Effector CD8-positive, alpha-beta T cell (primary cell): ENCODE measurements at places on chromosomes 1 and 21.

GRCh38 chr21:30117631-30118030, 49.0 kb downstream of the CLDN17 start:
- no peak for DNase-seq

- DNase-seq: no peak
These were observed 56.4 kb downstream of the PCBP3 start for GRCh38 chr21:45699966-45700365.

DNA sequence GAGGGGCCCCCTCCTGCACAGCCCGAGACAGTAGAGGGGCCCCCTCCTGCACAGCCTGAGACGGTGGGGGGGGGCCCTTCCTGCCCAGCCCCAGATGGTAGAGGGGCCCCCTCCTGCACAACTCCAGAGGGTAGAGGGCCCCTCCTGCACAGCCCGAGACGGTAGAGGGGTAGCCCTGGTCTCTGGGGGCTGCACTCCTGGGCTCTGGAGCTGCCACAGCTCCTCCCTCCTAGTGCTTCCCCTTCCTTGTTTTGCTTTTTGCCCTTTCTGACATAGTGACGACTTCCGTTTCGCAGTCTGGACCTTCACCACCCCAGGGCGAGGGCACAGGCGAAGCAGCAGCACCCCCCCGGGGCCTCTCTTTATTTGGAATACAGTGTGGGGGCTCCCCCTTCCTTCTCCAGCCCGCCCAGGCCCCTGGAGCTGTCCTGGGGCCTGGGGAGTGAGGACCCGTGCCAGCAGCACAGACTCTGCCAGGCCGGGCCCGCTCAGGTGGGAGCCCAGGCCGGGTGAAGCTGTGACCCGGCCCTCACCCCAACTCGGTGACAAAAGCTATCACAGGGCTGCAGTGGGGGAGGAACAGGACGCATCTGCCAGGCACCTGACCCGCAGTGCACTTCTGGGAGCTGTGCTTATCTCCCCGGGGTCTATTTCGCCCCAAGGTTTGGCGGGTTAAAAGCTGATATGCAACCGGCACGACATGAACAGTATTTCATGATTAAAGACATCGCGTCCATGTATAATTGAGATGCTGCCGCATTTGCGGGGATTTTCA, 1.1 kb upstream of the PRXL2B start:
- peak; percentile 60 for DNase-seq

DNA sequence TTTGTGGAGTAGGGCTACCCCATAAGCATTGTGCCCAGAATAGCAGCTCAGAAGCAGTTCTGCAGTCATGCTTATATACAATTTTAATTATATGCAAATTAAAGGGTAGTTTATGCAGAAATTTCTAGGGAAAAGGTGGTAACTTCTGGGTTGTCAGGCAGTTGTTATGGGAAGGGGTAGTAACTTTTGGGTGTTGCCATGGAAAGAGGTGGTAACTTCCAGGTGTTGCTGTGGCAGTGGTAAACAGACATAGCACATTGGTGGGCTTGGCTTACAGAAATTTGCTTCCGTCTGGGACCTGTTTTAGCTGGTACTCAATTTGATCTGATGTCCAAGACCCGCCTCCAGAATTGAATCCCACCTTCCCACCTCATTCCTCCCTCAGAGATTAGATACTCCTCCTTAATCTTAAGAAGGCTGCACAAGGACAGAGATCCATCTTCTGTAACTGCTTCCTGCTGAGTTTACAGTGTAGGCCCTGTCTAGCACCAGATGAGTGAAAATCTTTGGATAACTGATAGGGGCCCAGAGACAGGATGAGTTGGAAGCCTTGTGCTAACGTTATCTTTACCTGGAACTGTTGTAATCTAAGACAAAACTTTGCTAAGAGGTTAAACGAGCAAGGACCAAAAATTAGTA, 26.7 kb downstream of the SUCO start:
- DNase-seq: no peak

DNA sequence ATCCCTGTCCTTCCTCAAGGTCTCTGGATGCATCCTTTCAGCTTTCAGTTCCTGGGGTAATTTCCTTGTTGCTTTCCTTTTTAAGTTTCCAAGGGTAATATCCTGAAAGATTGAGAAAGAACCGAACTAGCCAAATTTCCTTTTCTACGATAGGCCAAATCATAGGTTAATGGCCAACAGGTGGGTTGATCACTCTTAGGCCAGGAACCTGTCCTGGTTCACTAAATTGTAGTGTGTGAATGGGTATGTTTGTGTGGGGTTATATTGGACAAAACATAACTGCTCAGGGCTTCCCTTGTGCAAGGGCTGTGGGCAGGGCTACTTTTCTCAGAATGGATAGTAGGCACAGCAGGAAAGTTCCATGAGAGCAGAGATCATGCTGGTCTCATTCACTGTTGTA, 17.1 kb downstream of the UBE2T start:
- no peak for DNase-seq
